ENCODE measurements at places on chromosomes 2 and 18.

- no peak overlapping the region for H3K4me3 ChIP-seq
- no peaks in the 10 kb centered on the region for H3K36me3 ChIP-seq
- no peaks in the 10 kb centered on the region for H3K4me1 ChIP-seq
Measured at GRCh38 chr2:34254272-34254878, 655.3 kb upstream of the FAM98A start.

DNA sequence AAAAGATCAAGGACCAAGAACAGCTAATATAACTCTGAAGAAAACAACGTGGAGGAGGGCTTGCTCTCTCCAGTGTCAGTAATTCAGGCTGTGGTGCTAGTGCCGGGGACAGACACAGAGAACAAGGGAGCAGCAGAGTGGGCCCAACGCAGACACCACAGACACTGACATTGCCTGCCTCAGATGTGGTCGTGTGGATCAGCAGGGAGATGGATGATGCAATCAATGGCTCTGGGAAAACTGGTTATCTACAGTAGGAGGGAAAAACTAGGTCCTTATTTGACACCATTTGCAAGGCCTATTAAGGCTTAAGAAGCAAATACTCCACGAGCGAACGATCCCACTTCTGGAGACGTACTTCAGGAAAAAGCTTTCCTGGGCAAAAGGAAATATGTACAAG is 36.1 kb downstream of the HDLBP start:
- no peak overlapping the region for H3K27ac ChIP-seq
- H3K27me3 ChIP-seq = no peaks in the 10 kb centered on the region
- peak; percentile 30 for DNase-seq
- H3K4me3 ChIP-seq = no peak overlapping the region
- no peaks in the 10 kb centered on the region for H3K36me3 ChIP-seq

DNA sequence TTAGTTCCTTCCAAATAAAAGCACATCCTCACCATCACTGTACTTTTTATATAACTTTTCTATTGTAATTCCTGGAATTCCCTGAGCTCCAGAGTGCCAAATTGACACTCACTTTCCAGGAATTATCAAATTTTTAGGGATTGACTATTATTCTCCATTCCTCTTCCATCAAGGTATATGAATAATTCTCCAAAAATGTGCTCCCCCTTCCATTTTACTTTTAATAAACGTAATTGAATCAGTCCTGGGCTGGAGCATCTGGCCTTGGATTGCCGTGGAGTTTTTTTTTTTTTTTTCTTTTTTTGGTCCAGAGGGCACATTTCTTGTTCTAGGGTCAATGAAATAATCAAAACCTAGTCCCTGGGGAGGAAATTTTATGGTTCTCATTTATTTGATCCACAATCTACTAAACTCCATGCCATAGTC is 304.3 kb downstream of the CDCA7 start:
- peak; percentile 40 for DNase-seq
- no peaks in the 10 kb centered on the region for H3K36me3 ChIP-seq
- peak overlapping the region; percentile 41 for H3K27ac ChIP-seq
- no peak overlapping the region for H3K4me3 ChIP-seq
- H3K27me3 ChIP-seq = no peaks in the 10 kb centered on the region
- peaks cover 19% of the 10 kb centered on the region for H3K4me1 ChIP-seq

DNA sequence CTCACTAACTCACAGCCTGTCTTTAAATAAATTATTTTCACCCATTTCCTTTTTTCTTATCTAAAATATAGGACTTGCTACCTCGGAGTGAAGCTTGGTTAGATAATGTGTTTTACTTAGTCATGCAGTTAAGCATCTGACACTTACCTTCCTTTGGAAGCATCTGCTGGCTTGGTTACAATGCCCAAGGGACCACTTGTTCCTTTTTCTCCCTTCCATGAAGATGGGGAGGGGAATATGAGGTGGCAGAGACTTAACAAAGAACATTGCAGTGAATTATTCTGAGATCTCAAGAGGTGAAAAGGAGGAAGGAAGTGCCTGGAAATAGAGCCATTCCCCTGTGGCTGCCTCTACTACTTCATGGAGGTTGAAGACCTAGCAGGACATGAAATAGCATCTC is 145.4 kb upstream of the FOSL2 start:
- H3K4me1 ChIP-seq = peaks cover 12% of the 10 kb centered on the region
- H3K27ac ChIP-seq = no peak overlapping the region

- H3K4me3 ChIP-seq = no peak overlapping the region
- no peak for DNase-seq
- no peaks in the 10 kb centered on the region for H3K27me3 ChIP-seq
- no peak overlapping the region for H3K27ac ChIP-seq
Measured at GRCh38 chr2:6724605-6725140, 141.0 kb downstream of the CMPK2 start.

DNA sequence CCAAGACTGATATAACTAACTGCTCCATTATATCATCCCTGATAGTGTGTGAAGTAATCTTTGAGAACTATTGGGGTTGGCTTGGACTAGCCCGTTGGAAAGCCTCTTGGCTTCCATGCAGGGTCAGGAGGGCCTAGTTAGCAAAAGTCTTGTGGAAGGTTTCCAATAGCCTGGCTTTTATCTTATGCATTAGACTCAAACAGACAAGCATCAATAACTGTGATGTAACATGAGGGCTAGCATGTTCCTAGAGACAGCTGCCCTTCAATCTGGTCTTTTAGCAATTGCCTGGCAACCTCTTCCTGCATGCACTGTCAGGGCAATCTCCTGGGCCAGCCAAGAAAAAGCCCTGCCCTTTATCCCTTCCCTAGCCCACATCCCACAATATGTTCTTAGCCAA is 18.2 kb downstream of the SLC8A1 start:
- peak overlapping the region; percentile 66 for H3K27ac ChIP-seq
- H3K36me3 ChIP-seq = no peaks in the 10 kb centered on the region
- no peaks in the 10 kb centered on the region for H3K27me3 ChIP-seq
- DNase-seq = no peak

GRCh38 chr2:99926986-99927385 is 215.4 kb downstream of the AFF3 start:
- DNase-seq = peak; percentile 52
- H3K4me3 ChIP-seq = no peak overlapping the region
- no peaks in the 10 kb centered on the region for H3K27me3 ChIP-seq
- H3K4me1 ChIP-seq = no peaks in the 10 kb centered on the region
- no peaks in the 10 kb centered on the region for H3K36me3 ChIP-seq
- H3K27ac ChIP-seq = no peak overlapping the region

DNA sequence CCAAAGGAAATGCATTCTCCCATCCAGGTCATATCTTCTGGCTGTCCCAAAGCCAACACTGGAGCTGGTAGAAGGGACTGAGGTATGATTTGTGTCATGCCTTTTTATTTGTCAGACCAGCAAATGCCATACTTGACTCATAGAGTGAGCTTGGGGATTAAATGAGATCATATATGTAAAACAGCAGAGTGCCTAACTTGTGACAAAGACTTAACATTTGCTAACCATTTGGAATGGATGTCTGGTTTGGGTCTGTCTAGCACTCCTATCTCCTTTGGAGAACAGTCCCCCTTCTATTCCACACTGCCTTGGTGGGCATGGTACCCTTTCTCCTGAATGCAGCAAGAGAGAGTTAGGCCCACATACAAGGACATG is 128.5 kb upstream of the LGALSL start:
- H3K27ac ChIP-seq = no peak overlapping the region
- peaks cover 11% of the 10 kb centered on the region for H3K4me1 ChIP-seq
- H3K4me3 ChIP-seq = no peak overlapping the region
- peak; percentile 62 for DNase-seq
- H3K36me3 ChIP-seq = no peaks in the 10 kb centered on the region
